ENCODE measurements at places on chromosomes 4 and X.

DNA sequence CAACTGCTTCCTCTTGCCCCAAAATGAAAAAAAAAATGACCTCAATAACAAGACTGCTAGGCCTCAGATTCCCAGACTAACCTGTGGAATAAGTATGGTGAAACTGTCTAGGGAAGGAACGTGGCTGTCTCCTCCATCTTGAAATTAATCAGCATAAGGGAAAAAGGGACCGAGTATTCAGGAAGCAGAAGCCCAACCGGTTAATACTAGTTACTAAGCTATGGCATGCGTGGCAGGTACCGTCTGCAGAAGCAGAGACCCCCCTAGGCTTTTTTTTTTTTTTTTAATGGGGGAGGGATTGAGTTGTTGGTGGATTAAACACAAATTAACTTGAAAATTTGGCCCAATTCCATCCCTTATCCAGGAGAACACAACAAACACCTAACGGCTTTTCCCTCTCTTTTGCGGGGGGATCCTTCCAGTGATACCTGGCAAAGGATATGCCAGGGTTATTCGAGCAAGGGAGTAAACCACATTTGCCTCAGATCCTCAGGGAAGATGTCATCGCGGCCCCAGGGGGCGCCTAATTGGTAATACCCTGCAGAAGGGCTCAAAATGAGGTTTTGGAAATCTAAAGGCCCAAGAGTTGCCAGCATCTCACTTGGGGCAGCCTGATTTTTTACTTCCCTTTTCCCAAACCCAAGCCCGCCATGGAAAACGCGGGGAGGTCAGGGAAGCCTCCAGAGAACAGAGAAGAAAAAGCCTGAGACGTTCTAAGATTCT, 893 bp downstream of the RLIM start:
- DNase-seq: no peak

GRCh38 chr4:101807351-101807750, 16.8 kb downstream of the BANK1 start:
- DNase-seq: no peak

GRCh38 chr4:167428156-167428555, 193.9 kb upstream of the SPOCK3 start:
- no peak for DNase-seq

- no peak for DNase-seq
These were observed 1129.6 kb downstream of the STPG2 start for GRCh38 chr4:97013711-97014110.

- DNase-seq: no peak
These were observed 93.0 kb upstream of the MTM1 start for GRCh38 chrX:150475461-150475860.

DNA sequence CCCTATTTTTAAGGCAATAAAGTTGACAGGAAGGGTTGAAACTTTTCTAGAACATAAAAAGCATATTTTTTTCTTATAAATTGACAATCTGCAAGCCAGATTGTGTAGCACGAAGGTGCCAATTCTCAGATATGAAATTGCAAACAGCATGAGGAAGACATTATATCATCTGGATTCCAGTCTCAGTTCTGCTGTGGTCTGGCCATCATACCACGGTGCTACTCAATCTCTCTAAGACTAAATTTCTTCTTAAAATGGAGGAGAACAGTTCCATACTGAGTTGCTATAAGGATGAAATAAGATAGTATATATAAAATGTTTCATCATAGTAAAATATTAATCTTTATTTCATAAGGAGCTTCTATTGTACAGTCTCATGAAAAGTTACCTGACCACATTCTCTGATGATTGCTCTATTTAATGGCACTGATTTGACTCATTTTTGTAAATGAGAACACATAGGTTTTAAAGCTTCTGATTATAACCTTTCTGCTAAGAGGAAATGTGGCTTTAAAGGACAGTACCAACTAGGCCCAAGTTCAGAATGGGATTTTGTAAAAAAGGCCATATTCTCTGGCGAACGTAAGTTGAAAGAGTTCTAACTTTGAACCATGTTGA, 127.9 kb downstream of the SHROOM3 start:
- DNase-seq: no peak

DNA sequence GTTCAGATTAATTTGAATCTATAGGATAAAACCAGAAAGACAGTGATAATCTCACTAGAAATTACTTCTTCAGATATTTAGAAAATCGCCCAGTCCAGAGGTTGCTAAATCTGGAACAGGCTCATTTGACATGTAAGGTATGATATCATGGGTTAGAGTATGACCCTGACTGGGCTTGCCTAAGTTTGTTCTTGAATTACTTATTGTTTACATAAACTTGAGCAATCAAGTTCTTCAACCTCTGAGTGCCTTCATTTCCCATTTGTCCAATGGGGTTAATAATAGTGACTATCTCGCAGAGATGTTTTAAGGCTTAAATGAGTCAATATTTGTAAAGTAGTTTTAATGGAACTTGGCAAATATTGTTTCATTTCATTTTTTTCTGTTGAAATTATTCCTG, 1947.6 kb upstream of the IGFBP7 start:
- DNase-seq: no peak

DNA sequence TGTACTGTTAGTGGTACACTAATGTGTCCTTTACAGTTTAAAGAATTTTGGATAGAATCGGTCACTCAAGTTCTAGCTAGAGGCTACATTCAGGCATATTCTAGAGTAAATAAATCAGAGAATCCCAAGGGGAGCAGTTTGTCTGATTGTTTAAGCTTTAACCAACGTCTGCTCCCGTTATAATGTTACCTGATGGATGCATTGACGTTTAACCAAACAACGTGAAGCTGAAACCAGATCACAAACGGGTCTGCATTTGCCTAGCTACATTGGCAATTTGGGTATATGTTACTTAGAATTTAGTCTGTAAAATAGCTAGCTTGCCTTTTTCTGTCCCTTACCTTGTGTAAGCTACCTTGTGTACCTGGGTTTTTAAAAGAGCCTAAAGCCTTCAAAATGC, 1.6 kb downstream of the PI4K2B start:
- no peak for DNase-seq

DNA sequence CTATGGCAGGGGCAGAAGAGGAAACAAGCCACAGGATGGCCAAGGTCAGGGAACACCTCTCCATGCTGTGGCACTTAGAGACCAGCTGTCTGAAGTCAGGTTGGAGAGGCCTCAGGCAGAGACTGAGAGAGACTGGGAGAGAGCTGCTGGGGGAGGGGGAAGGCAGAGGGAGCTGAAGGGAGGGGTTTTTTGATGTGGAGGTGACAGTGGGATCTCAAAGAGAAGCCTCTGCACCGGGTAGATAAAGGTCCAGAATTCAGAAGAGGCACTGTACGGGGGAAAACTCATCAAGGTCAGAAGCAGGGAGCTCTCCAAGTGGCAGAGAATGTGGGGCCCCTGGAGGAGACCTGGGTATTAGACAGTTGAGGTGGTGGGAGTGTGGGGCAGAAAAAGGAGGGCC, 41.6 kb upstream of the HMGB3 start:
- no peak for DNase-seq

Measured in activated T-helper 1 cell treated with anti-CD3 and anti-CD28 coated beads, Interleukin-2, amount 50 U/mL, for 16 hours (primary cell).